Activated CD8-positive, alpha-beta T cell treated with anti-CD3 and anti-CD28 coated beads, Interleukin-2, amount 10 ng/mL, durations not matched to agents 7 days and 5 days (primary cell): ENCODE measurements at places on chromosomes 6 and 20. TPM values are rescaled to one million over a fixed set of nuclear protein-coding genes. Genes with fewer than 3 reads are reported as not detected.

GRCh38 chr6:136016228-136017225, 165.0 kb downstream of the PDE7B start:
- DNase-seq: no peak

DNA sequence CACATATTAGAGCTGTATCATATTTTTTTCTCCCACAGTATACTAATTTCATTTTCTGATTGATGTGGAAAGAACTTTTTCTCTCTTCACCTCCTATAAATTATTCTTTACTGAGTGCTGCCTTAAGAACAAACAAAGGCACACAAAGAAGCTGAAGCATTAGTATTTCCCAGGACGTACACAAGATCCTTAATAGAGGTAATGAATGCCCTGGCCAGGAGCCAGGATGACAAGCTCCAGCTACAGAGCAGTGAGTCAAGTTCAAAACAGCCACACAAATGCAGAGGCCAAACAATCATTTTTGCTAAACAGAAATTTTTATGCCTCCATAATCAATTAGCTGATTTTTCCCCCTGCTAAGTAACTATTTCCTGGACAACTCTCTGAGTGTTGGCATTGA, 639.6 kb downstream of the EPHA7 start:
- DNase-seq: no peak

- no peak for DNase-seq
Measured at GRCh38 chr20:10357974-10358373, 76.0 kb downstream of the MKKS start.

- no peak for DNase-seq
Measured at GRCh38 chr20:34294563-34294962, 8.6 kb downstream of the AHCY start.

DNA sequence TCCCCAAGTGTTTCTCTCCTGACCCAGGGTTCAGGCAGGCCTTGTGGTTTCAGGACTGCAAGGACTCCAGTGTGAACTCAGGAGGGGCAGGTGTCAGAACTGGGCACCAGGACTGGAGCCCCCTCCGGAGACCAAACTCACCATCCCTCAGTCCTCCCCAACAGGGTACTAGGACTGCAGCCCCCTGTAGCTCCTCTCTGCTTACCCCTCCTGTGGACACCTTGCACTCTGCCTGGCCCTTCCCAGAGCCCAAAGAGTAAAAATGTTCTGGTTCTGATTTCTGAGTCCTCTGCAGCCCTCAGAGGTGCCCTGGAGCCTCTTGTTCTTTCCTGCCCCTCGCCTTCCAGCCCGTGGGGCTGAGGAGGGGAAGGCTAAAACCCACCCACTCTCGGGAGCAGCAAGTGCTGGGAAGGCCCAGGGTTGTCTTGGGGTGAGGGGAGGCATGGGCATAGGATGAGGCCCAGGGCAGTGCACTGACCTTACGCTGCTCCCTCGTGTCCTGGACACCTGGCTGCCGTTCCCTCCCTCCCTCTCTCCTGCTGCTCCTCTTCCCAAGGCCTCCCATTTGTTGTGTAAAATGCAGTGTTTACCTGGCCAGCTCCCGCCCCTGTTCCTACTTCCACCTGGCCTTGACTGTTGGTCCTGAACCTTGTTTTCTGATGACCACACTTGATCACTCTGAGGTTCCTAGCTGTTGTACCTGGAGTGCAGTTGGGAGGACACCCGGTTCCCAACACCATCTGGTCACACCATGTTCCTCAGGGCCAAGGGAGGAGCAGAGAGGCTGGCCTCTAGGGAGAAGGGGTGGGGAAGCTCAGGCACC, 9.9 kb downstream of the CNPY3 start:
- no peak for DNase-seq

DNA sequence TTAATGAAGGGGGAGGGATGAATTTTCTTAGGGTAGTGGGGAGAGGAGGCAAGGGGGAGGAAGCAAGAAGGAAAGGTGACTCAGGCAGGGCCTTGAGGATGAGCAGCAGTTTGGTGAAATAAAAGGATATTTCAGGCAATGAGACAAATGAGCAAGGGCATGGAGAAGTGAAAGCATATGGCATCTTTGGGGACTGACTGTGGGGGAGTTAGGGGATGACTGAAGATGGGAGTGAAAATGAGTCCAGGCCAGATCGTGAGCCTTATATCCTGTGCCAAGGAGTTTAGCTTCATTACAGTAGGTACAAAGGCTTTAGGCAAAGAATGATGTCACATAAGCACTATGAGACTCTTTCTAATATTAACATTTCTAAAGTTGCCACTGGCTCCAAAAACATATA, 51.9 kb downstream of the ILRUN start:
- DNase-seq: no peak

GRCh38 chr6:20159781-20160540, 52.3 kb downstream of the MBOAT1 start:
- DNase-seq: no peak

GRCh38 chr6:79600812-79601609, 30.1 kb upstream of the SH3BGRL2 start:
- no peak for DNase-seq

- DNase-seq: no peak
Measured at GRCh38 chr20:44023515-44024371, 109.1 kb downstream of the TOX2 start.

DNA sequence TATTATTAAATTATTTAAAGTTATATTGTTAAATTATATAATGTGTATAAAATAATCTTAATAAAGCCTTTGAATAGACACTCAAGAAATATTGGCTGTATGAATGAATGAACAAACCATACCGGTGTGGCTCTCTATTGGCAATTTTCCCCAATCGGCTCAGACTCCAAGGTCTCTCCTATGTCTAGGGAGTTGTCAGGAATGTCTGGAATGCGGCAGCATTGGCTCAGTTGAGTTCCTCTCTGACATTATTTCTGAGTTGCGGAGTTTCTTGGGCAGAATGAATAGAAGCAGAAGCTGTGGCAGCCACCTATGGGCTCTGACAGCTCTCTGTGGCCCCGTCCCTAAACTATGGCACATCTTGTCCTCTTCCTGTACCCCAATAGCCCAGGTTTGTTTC, 111.0 kb downstream of the SOBP start:
- DNase-seq: no peak

- no peak for DNase-seq
Measured at GRCh38 chr6:113859349-113860180, 2.4 kb downstream of the MARCKS start.

GRCh38 chr20:53208110-53208832, 236.1 kb downstream of the TSHZ2 start:
- peak; percentile 44 for DNase-seq

DNA sequence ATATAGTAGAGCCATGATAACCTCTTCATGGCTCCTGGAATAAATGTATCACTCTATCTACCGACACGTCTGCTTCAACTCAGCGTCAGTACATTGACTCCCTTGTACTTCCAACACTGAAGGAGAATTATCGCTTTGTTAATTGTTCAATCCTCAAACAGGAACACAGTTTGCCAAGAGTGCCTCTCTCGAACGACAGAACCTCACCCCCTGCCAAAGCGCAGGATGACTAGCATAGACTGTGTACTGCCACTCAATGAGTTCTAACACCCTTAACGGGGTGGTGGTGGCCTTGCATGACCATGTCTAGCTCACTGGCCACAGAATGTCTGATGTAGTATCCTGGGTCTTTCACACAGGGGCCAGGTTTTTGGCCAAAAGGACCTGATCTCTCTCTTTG, 81.4 kb upstream of the HEY2 start:
- DNase-seq: no peak

DNA sequence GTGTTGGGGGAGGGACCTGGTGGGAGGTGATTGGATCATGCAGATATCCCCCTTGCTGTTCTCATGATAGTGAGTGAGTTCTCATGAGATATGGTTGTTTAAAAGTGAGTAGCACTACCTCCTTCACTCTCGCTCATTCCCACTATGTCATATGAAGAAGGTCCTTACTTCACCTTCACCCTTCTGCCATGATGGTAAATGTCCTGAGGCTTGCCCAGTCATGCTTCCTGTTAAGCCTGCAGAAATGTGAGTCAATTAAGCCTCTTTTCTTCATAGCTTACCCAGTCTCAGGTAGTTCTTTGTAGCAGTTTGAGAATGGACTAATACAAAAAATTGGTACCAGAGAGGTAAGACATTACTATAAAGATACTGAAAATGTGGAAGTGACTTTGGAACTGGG, 425.9 kb downstream of the HTR1B start:
- no peak for DNase-seq

DNA sequence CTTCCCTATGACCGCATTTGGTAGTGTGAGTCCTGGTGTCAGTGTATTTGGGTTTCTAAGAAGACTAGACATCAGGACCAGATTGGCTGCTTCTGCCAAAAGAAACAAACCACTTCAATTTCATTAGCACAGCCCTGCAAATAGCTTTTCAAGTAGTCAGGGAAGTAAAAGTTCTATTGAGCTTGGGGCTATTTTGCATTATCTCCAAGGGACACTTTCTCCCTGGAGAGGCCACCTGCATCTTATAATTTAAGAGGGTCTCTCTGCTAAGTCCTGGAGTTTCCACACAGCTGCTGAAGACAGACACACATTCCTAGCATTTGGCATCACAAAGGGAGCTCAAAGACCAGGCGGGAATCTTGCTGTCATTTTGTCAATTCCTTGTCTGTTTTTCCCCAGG, 141.2 kb downstream of the BMP2 start:
- no peak for DNase-seq

GRCh38 chr20:43408848-43409576, 48.7 kb upstream of the SRSF6 start:
- peak; percentile 29 for DNase-seq

PROKR2 gene
- not detected for total RNA-seq

OOEP gene
- total RNA-seq: 0.87 TPM

DEFB124 gene
- total RNA-seq: not detected

FANCE gene
- 21.9 TPM for total RNA-seq

CPXM1 gene
- total RNA-seq: 0.11 TPM

MEI4 gene
- total RNA-seq: not detected

SIRPG gene
- 112 TPM for total RNA-seq

NNAT gene
- 0.32 TPM for total RNA-seq
